ENCODE measurements at places on chromosomes 16 and 17.

- no peak for DNase-seq
These were observed 1.7 kb downstream of the TXNDC17 start for GRCh38 chr17:6642592-6642991.

- peak; percentile 24 for DNase-seq
These were observed 1.4 kb upstream of the HS3ST3B1 start for GRCh38 chr17:14299280-14300141.

DNA sequence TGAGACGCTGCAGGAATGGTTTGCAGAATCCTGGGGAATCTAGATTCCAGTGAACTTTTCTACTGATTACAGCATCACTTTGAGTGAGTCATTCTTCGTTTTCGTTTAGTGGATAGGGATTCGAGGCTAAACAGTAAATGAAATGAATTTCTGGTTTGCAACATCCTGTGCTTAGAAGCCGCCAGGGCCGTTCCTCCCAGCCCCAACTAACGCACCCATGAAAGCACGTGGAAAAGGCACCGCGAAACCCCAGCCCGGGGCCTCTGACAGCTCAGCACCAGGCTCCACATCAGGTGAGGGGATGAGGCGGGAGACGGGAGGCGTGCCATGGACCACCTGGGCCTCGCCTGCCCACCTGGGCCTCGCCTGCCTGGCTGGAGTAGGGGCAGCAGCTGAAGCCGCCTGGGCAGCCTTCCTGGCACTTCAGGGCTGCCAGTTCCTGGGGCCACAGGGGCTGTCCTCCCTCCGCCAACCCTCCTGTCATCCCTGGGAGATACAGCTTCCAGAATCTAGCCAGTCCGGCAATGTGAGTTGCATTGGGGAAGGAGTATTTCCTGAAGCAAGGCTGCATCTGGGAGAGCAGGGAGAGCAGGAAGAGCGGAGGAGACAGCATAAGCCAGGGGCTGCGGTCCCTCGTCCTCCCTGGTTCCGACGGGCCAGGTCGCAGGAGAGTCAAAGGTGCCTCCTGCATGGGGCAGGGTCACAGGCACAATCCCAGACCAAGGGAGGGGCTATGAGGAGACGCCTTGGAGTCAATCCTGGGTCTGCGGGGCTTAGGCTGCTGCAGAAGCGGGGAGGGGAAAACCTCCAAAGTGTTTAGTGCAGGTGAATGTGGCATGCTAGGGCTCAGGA lies 78.4 kb downstream of the RPH3AL start:
- DNase-seq: no peak

DNA sequence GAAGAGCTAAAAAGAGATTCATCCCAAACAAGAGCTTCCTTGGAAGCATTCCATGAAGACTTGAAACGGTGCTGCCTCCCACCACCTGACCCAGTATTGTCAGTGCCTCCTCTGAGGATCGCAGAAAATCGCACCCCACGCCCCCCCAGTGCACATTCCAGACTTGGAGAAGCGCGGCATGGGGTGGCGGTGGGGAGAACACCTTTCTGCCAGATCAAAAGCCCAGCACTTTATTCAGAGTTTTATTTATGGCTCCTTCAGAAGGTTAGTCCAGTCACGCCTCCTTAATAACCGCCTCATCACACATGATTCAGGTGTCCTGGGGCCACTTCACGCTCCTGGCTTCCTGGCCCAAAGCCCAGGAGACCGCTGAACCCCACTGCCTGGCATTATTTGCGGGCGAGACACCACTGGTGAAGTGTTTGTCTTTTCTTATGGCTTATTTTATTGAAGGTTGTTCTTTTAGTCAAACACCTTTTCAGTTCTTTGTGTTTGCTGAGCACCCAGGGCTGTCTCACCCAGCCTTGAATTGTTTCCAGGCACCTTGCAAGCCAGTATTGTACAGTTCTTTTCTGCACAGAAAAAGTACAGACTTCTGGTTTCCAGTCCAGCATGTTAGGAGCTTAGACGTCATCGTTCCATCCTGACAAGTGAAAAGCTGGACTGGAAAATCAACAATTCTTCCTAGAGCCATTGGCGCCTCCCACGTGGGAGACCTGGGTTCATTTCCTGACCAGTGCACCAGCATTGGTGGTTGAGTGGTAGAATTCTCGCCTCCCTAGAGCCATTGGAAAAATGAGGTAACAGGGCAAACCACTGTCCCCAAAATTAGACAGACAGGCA lies 79.6 kb upstream of the CACNG5 start:
- DNase-seq: no peak
